ENCODE measurements at places on chromosomes 4 and X. TPM values are rescaled to one million over a fixed set of nuclear protein-coding genes. Genes with fewer than 3 reads are reported as not detected.

The PHKA1 gene
- total RNA-seq, result 4.9 TPM

The VCX gene
- not detected for total RNA-seq

The LIN54 gene
- total RNA-seq, result 36.3 TPM

The XAGE5 gene
- total RNA-seq, result not detected

The CPLX1 gene
- 1.3 TPM for total RNA-seq

The BEND2 gene
- not detected for total RNA-seq

The STARD8 gene
- 2.3 TPM for total RNA-seq

The TLR10 gene
- total RNA-seq, result not detected

The GAB3 gene
- total RNA-seq, result 26.6 TPM

The ARMCX2 gene
- total RNA-seq, result 2.8 TPM

The FAM47A gene
- not detected for total RNA-seq

- no peaks in the 10 kb centered on the region for H3K4me1 ChIP-seq
- no peak overlapping the region for H3K4me3 ChIP-seq
- no peaks in the 10 kb centered on the region for H3K27me3 ChIP-seq
- no peak for DNase-seq
Observed at GRCh38 chrX:125710403-125711062, 390.9 kb downstream of the TEX13C start.

DNA sequence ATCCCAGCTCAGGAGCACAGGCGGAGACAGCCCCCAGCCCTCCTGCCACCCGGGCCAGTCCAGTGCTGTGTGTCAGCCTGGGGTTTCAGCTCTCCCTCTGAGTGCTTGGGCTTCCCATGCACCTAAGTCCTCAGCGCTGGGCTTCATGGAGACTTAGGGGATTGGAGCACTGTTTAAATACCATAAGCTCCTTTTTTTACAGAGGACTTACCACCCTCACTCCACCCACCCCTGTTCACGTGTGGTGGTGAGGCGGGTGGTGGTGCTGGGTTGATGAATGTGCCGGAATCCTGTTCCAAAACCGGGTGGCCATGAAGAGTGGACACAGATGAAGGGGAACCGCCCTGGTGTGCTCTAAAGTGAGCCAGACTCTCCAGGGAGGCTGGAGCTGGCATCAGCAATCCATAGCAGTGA, 66.9 kb downstream of the PSAPL1 start:
- no peaks in the 10 kb centered on the region for H3K36me3 ChIP-seq
- DNase-seq, result no peak
- no peak overlapping the region for H3K4me3 ChIP-seq
- no peaks in the 10 kb centered on the region for H3K4me1 ChIP-seq

- H3K27me3 ChIP-seq, result peaks cover 6% of the 10 kb centered on the region
- H3K4me3 ChIP-seq, result no peak overlapping the region
Observed at GRCh38 chr4:8144359-8144758, 14.3 kb downstream of the ABLIM2 start.

GRCh38 chr4:24274381-24274941, 309.9 kb downstream of the DHX15 start:
- no peaks in the 10 kb centered on the region for H3K4me1 ChIP-seq
- no peaks in the 10 kb centered on the region for H3K36me3 ChIP-seq
- no peak overlapping the region for H3K27ac ChIP-seq
- no peak for DNase-seq
- H3K4me3 ChIP-seq, result no peak overlapping the region

DNA sequence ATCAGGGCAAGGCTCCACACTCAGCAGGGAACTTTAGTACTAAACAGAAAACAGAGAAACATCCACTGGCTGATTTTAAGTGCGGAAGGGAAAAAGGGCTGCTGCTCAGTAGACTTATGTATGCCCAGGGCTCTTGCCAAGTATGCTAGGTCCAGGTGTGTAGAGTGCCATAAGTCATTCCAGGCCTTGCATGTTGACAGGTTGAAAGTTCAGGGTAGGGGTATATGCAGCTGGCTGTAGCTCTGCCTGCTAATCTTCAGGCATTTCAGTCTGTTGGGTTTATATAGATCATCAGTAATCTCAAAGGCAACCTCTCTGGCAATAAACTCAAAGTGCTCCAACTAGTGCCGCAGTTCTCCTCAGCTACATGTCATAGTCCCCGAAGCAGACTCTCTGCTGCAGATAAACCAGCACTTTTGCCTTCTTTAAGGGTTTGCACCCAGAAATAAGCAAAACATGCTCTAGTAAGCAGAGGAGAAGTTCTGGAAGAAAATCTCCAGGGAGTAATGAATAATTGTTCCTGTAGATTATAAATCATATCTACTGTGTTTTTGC, 134.9 kb upstream of the GRIA3 start:
- H3K4me1 ChIP-seq, result no peaks in the 10 kb centered on the region
- H3K27me3 ChIP-seq, result no peaks in the 10 kb centered on the region
- no peak for DNase-seq
- no peaks in the 10 kb centered on the region for H3K36me3 ChIP-seq

GRCh38 chr4:72111863-72112262, 80.1 kb downstream of the NPFFR2 start:
- no peaks in the 10 kb centered on the region for H3K36me3 ChIP-seq
- H3K4me3 ChIP-seq, result no peak overlapping the region
- peaks cover 3% of the 10 kb centered on the region for H3K27me3 ChIP-seq
- no peak for DNase-seq
- H3K27ac ChIP-seq, result no peak overlapping the region

- DNase-seq, result no peak
- no peak overlapping the region for H3K4me3 ChIP-seq
- H3K4me1 ChIP-seq, result no peaks in the 10 kb centered on the region
- H3K36me3 ChIP-seq, result no peaks in the 10 kb centered on the region
- no peaks in the 10 kb centered on the region for H3K27me3 ChIP-seq
Observed at GRCh38 chr4:14264437-14264836, 636.9 kb upstream of the BOD1L1 start.

DNA sequence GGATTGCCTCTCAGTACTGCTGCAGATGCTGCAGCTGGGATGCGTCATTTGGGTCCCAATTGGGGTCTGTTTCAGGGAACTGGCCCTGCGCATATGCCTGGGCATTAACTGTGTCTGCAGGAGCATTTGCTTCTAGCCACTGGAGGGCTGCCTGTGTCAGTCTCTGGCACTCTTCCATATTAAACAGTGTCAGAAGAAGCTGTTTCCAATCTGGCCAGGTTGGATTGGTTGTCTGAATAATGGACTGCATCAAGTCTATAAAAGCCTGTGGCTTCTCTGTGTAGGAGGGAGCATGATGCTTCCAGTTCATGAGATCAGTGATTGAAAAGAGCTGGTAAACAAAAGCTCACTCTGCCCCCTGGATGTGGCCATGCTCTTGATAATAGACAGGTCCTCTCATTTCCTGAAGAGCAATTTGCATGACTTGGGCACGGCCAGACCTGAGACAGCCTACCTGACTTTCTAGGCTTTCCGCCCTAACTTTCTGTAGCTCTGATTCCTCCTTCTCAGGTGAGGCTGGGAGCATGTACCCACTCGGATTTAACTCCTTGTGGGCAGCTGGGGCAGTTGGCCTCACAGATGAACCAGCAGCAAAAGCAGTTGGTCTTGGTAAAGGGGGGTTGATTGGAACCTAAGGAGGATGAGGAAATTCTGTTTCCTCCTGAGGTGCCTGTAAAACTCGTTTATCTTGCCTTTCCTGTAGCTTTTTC, 29.2 kb downstream of the SULT1E1 start:
- H3K36me3 ChIP-seq, result no peaks in the 10 kb centered on the region
- no peak overlapping the region for H3K4me3 ChIP-seq
- no peak for DNase-seq

- H3K4me1 ChIP-seq, result peaks cover 4% of the 10 kb centered on the region
- no peak overlapping the region for H3K4me3 ChIP-seq
- H3K27ac ChIP-seq, result no peak overlapping the region
- DNase-seq, result no peak
Observed at GRCh38 chr4:70741867-70742658, 20.3 kb downstream of the RUFY3 start.

DNA sequence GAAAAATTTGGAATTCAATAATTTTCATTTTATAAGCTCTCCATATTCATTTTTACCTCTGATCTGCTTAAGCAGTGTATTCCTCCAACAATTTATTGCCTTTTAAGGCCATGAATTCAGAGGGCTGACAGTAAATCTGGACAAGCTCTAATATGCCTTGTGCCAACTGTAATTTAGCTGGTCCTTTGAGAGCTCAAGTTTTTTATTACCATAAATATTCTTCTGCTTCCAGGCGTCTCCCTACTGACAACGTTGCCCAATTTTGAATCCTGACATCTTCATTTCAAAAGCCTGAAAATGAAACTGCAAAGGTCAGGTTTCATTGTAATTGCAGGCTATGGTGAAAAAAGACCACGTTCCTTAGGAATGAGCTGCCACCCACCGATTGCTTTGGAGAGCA, 95.8 kb upstream of the GEMIN8 start:
- no peak overlapping the region for H3K27ac ChIP-seq
- H3K4me1 ChIP-seq, result no peaks in the 10 kb centered on the region
- no peak for DNase-seq
- no peaks in the 10 kb centered on the region for H3K36me3 ChIP-seq
- H3K27me3 ChIP-seq, result no peaks in the 10 kb centered on the region

- no peak overlapping the region for H3K4me3 ChIP-seq
- no peak for DNase-seq
- peaks cover 28% of the 10 kb centered on the region for H3K4me1 ChIP-seq
- H3K27ac ChIP-seq, result no peak overlapping the region
- no peaks in the 10 kb centered on the region for H3K27me3 ChIP-seq
- H3K36me3 ChIP-seq, result peaks cover 3% of the 10 kb centered on the region
Observed at GRCh38 chr4:36332023-36332781, 50.8 kb downstream of the DTHD1 start.

GRCh38 chr4:168630445-168631187, 133.8 kb downstream of the PALLD start:
- no peak for DNase-seq
- H3K4me1 ChIP-seq, result peaks cover 11% of the 10 kb centered on the region
- H3K4me3 ChIP-seq, result peak overlapping the region; percentile 14
- H3K36me3 ChIP-seq, result no peaks in the 10 kb centered on the region
- peaks cover 73% of the 10 kb centered on the region for H3K27me3 ChIP-seq

DNA sequence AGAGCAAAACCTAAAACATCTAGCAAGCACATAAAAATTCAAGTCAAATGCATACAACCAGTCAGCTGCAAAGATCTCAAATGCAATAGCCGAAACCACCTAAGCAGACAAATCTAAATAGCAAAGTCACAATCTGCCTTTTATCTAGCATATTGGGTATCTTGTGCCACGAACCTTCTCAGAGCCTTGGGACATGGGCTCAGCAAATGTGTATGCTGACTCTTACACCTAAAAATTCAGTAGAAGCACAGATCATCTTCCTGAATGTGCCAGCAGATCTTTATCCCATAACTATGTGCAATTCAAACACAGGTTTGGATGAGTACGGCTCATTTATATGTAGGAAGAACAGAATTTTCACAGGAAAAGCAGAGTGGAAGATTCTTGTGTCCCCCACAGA, 492.1 kb downstream of the INPP4B start:
- H3K4me3 ChIP-seq, result no peak overlapping the region
- peaks cover 70% of the 10 kb centered on the region for H3K4me1 ChIP-seq
- no peak for DNase-seq

DNA sequence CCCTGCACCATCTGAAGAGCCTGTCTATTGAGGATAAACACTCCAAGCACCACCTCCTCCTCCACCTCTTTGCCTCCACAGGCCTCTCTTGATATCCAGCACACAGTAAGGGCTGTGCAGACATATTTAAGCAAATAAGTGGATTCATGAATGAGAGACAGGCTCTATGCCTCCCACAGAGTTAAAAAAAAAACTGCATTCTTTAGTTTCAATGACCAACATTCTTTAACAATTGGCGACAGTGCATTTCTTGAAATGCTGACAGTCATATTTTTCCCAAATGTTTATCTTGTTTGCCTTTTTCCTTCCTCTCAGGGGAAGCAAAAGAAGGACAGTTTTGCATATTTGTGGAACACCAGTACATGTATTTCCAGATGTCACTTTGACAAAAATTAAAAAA, 38.6 kb downstream of the MXRA5 start:
- no peaks in the 10 kb centered on the region for H3K36me3 ChIP-seq
- H3K4me3 ChIP-seq, result no peak overlapping the region
- no peaks in the 10 kb centered on the region for H3K4me1 ChIP-seq
- H3K27me3 ChIP-seq, result no peaks in the 10 kb centered on the region

DNA sequence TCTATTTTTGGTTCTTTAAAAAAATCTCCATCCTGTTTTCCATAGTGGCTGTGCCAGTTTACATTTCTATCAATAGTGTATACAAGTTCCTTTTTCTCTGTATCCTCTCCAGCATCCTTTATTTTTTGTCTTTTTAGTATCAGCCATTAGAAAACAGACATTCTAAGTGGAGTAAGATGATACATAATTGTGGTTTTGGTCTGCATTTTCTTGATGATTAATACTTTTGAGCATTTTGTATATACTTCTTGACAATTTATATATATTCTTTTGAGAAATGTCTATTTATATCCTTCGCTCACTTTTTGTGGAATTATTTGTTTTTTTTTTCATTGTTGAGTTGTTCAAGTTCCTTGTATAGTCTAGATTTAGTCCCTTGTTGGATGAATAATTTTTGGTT, 382.2 kb upstream of the SPOCK3 start:
- H3K27me3 ChIP-seq, result no peaks in the 10 kb centered on the region
- H3K27ac ChIP-seq, result no peak overlapping the region
- H3K4me3 ChIP-seq, result no peak overlapping the region
- DNase-seq, result no peak
- no peaks in the 10 kb centered on the region for H3K36me3 ChIP-seq

GRCh38 chr4:155757745-155758265, 1.0 kb upstream of the GUCY1B1 start:
- H3K36me3 ChIP-seq, result no peaks in the 10 kb centered on the region
- H3K4me1 ChIP-seq, result peaks cover 4% of the 10 kb centered on the region
- no peak overlapping the region for H3K4me3 ChIP-seq
- peaks cover 42% of the 10 kb centered on the region for H3K27me3 ChIP-seq

DNA sequence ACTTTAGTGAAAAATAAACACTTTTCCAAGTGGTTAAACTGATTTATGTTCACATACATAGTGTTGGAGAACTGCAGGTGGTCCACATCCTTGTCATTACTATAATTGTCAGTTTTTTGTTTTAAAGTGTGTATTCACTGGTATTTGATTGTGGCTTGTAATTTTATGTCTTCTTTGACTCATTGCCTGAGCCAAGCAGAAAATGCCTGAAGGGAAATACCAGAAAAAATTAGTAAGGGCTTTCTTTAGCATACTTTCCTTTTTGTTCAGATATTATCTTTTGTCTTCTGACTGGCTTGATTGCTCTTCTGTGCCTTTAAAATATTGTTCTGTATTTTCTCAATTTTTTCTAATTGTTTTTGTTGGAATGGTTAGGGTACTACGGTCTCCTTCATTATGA, 981.3 kb downstream of the C4orf33 start:
- no peaks in the 10 kb centered on the region for H3K27me3 ChIP-seq
- H3K4me3 ChIP-seq, result no peak overlapping the region
- no peak overlapping the region for H3K27ac ChIP-seq

- no peak overlapping the region for H3K4me3 ChIP-seq
- no peaks in the 10 kb centered on the region for H3K4me1 ChIP-seq
- DNase-seq, result no peak
- H3K27me3 ChIP-seq, result peaks cover 3% of the 10 kb centered on the region
- no peak overlapping the region for H3K27ac ChIP-seq
Observed at GRCh38 chrX:17047224-17047623, 100.8 kb downstream of the REPS2 start.

Data from activated CD8-positive, alpha-beta memory T cell treated with anti-CD3 and anti-CD28 coated beads, Interleukin-2, amount 10 ng/mL, durations not matched to agents 7 days and 5 days (primary cell).